CD8-positive, alpha-beta memory T cell (primary cell): ENCODE measurements at places on chromosomes 4 and X. TPM values are rescaled to one million over a fixed set of nuclear protein-coding genes. Genes with fewer than 3 reads are reported as not detected.

DNA sequence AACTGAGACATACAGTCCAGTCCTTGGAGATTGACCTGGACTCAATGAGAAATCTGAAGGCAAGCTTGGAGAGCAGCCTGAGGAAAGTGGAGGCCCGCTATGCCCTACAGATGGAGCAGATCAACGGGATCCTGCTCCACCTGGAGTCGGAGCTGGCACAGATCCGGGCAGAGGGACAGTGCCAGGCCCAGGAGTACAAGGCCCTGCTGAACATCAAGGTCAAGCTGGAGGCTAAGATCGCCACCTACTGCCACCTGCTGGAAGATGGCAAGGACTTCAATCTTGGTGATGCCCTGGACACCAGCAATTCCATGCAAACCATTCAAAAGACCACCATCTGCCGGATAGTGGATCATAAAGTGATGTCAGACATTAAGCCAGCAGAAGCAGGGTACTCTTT, 20.4 kb upstream of the FRMPD3 start:
- no peak for DNase-seq
- H3K27ac ChIP-seq, result no peak overlapping the region
- H3K4me3 ChIP-seq, result no peak overlapping the region
- no peaks in the 10 kb centered on the region for H3K27me3 ChIP-seq
- H3K4me1 ChIP-seq, result no peaks in the 10 kb centered on the region

DNA sequence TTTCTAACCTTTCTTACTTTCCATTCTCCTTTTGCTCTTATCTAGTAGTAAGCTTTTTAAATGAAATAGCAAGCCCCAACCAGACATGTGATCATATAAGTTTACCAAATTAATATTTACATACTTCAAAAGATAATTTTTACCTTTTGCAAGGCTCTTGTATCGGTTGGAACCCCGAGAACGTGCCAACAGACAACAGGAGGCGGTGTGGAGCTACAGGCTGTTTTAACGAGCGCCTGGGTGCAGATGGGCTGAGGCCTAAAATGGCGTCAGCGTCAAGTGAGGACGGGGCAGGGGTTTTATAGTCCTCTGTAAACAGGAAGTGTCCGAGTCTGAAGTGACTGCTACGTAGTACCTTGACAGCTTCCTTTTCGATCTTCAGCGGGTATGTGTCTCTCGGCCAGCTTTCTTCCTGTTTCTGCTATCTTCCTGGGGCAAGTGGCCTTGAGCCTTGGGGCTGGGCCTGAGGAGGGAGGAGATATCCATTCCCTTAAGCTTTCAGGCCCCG, 342.7 kb downstream of the GALNTL6 start:
- H3K36me3 ChIP-seq, result no peaks in the 10 kb centered on the region
- H3K4me3 ChIP-seq, result no peak overlapping the region
- no peak for DNase-seq
- H3K27me3 ChIP-seq, result no peaks in the 10 kb centered on the region

GRCh38 chrX:104130808-104131207, 18.5 kb downstream of the ZCCHC18 start:
- DNase-seq, result no peak
- no peak overlapping the region for H3K4me3 ChIP-seq
- H3K27me3 ChIP-seq, result no peaks in the 10 kb centered on the region

DNA sequence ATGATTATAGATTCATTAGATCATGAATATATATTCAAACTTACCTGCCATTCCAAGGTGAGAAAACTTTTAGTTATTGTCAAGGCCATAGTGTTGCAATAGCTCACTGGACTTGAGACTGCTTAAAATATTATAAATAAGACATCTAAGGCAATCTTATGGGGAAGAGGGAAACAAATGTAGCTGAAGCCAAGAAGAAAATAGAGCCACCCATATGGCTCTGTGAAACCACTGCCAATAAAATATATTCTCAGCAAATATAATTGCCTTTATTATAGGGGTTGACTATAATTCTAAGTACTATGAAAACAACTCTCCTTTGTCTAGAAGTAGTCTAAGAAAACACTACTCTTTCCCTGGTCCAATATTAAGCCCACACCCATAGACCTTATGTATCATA, 938.5 kb downstream of the FSTL5 start:
- no peak overlapping the region for H3K4me3 ChIP-seq
- no peaks in the 10 kb centered on the region for H3K36me3 ChIP-seq
- no peaks in the 10 kb centered on the region for H3K4me1 ChIP-seq
- no peak for DNase-seq
- H3K27ac ChIP-seq, result no peak overlapping the region

- H3K36me3 ChIP-seq, result no peaks in the 10 kb centered on the region
- peaks cover 23% of the 10 kb centered on the region for H3K4me1 ChIP-seq
- no peak overlapping the region for H3K27ac ChIP-seq
- DNase-seq, result no peak
These were observed 305.7 kb downstream of the INPP4B start for GRCh38 chr4:142540483-142540804.

GRCh38 chr4:76963131-76963750, 13.7 kb downstream of the SEPTIN11 start:
- peaks cover 5% of the 10 kb centered on the region for H3K4me1 ChIP-seq
- no peak overlapping the region for H3K4me3 ChIP-seq
- DNase-seq, result no peak

Gene ZCCHC4
- polyA plus RNA-seq, result 11.6 TPM

Gene ERCC6L
- polyA plus RNA-seq, result 0.43 TPM

Gene UGT2B11
- polyA plus RNA-seq, result not detected

Gene TRIM60
- not detected for polyA plus RNA-seq
